ENCODE measurements at places on chromosomes 1 and 21. TPM values are rescaled to one million over a fixed set of nuclear protein-coding genes. Genes with fewer than 3 reads are reported as not detected.

- DNase-seq = no peak
Observed at GRCh38 chr1:53896635-53897229, 2.7 kb downstream of the DIO1 start.

DNA sequence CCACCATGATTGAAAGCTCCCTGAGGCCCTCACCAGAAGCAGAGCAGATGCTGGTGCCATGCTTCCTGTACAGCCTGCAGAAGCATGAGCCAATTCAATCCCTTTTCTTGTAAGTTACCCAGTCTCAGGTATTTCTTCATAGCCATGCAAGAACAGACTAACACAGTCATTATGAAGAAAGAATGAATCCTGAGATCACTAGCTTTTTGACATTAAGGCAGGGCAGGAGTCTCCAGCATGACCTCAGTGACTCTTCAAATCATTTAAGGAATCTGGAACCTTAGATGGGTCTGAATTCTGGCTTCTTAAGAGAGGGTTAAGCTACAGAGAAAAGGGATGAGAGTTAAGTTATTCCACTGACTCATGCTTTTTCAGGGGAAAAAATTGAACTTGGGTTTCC is 79.0 kb downstream of the PTPN14 start:
- DNase-seq = no peak

DNA sequence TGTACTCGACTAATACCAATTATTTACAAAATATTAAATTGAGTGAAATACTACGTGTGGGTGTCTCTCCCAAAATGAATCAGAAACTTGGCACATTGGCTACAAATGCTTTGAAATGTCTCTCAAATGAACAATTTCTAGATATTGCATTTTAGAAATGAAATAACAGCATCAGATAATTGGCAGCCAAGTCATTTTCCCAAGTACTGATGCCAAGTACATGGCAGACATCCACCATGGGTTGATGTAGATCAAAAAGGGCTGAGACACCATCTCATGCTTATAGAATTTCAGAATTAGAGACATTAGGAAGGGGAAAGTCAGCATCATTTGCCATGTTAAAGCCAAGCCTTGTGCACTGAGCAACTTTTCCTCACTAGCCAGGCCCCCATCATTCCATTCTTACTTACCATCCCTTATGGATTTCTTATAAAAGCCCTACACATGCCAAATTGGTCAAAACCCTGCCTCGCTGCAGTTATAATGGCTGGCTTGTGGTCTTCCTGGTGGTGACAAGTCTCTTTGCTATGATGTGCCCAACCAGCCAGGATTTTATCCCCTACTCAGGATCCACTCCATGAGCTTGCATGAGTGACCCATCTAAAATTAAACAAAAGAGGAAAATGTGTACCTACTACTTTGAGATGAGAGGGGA is 73.1 kb downstream of the GREM2 start:
- DNase-seq = no peak

DNA sequence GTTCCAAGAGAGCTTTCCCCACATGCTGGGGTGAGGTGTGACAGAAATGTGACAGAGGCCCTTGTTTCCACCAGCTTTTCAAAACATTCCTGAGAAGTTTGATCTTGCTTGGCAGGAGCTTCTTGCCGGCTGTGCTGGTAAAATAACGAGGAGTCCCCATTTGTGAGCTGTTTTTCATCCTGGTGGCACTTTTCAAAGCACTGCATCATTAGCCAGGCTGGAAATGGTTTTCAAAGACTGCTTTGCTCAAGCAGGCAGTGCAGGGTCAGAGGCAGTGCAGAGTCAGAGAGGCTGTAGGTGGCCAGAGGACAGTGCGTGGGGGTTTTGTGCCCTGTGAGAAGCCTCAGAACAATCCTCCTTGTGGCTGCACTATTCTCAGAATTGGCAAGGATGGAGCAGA is 75.8 kb upstream of the KCNA3 start:
- no peak for DNase-seq

DNA sequence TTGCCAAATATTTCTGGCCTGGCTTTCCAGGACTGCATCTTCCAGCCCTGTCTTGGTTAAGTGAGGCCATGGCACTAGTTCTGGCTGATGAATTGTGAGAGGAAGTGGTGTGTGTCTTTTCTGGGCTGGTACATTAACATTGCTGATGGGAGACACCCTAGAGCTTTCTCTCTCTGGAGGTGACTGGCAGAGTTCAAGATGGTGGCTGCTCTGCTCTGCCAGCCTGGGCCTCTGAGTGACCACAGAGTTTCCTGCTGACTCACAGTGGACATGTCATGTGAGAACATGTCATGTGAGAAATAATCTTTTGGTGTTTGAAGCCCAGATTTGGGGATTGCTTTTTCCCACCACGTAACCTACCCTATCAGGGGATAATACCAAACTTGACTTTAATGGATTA is 218.0 kb upstream of the KIAA0040 start:
- no peak for DNase-seq

- DNase-seq = peak; percentile 60
Observed at GRCh38 chr1:101235696-101236515, 913 bp upstream of the S1PR1 start.

GRCh38 chr1:215900684-215901083 is 333.6 kb downstream of the KCTD3 start:
- no peak for DNase-seq

- no peak for DNase-seq
Observed at GRCh38 chr1:36304521-36304920, 1.6 kb upstream of the SH3D21 start.

DNA sequence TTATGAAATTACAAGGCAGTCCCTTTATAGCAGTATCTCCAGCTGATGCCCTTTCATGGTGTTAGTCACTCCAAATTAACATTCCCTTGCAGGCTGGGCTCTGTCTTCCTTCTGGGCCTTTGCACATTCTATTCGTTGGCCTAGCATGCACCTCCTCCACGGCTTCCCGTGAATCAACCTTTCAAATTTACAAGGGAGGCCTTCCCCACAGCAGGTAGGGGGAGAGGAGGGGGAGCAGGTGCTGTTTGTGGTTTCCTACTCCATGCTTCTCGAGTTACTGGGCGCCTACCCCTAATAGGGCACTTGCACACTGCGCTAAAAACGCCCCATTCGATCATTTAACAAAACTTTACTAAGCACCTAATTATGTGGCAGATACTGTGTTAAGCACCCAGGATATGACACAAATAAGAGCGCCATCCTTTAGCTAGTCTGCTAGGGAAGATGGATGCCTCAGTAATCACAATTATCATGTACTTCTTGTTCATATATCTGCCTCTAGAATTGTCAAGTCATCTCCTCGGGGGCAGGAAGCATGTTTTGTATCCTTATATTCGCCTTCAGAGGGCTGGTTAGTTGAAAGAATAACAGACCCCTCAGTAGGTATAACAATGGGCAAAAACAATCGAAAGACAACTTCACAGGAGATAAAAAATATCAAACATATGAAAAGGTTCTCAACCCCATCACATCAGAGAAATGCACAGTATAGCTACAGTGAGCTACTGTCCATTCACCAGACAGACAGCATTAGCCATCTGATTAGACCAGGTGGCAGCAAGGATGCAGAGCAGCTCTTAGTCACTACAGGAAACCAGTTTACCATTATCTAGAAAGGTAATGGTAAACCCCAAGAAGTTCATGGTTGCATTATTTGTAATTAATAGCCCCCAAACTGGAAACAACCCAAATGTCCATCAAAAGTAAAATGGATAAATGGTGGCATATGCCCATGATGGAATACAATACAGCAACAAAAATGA is 1.7 kb upstream of the ADAR start:
- DNase-seq = peak; percentile 49

GRCh38 chr1:216310776-216311175 is 112.5 kb downstream of the USH2A start:
- no peak for DNase-seq

DNA sequence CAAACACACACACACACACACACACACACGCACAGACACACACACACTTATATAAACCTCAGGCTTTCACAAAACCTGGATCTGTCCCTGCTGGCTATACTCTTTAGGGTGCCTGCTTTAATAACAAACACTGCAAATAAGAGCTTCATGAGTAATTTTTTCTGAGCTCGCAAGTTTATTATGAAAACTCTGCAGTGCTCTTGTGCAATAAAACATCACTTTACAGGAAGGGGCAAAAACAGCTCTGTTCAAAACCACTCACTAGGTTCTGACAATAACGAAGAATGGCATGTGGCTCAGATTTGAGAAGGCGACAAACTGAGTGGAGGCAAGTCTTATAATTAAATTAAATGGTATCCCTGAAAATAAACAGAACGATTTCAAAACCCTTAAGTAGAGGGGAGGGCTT is 42.6 kb upstream of the CTPS1 start:
- no peak for DNase-seq

DNA sequence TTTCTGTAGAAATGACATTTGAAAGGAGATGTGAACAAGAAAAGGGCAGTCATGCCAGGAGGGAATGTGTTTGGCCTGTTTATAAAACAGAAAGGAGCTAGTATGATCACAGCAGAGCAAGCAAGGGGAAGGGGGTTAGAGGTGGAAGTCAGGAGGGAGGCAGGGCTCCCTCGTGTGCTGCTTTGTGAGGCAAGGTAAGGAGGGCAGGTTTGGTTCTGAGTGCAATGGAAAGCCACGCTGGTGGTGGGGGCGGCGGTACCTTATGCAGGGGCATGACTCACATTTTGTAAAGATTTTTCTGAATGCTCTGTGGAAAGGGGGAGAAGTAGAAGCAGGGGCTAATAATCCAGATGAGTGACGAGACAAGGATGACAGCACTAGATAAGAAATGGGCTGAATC is 197.5 kb upstream of the C8B start:
- DNase-seq = no peak

GRCh38 chr1:169105087-169105433 is 1.4 kb upstream of the ATP1B1 start:
- no peak for DNase-seq

GRCh38 chr21:31957631-31958030 is 84.8 kb downstream of the HUNK start:
- no peak for DNase-seq

DNA sequence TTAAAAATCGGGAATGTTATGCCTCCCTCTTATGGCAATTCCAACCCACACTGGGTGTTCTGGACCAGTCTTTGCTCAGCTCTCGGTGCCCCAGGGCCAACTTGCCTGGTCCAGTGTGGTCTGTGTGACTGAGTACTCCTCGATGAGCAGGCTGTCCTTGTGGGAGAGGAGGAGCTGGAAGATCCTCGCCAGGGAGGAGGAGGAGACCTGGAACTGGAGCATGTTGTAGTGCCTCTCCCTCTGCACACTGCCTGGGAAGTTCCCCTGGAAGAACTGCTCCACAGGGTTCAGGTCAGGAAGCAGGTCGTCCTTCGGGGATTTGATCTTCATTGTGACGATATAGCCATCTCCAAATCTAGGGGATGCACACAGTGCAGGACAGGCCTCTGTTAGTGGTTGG is 88.5 kb upstream of the GCLM start:
- DNase-seq = no peak

GRCh38 chr1:29451368-29451892 is 215.1 kb downstream of the PTPRU start:
- DNase-seq = no peak

- DNase-seq = no peak
Observed at GRCh38 chr1:8497210-8497819, 179.4 kb downstream of the SLC45A1 start.

GRCh38 chr1:99264201-99265021 is at the start of gene PLPPR4:
PLPPR4 (plus strand) TSS chr1:99264492; CDS start chr1:99264594, 102 bp downstream.
- DNase-seq = no peak

- peak; percentile 88 for DNase-seq
Observed at GRCh38 chr21:31558962-31559367, 100.5 kb upstream of the SOD1 start.

- DNase-seq = no peak
Observed at GRCh38 chr21:37915941-37916309, 332 bp downstream of the KCNJ6 start.

DNA sequence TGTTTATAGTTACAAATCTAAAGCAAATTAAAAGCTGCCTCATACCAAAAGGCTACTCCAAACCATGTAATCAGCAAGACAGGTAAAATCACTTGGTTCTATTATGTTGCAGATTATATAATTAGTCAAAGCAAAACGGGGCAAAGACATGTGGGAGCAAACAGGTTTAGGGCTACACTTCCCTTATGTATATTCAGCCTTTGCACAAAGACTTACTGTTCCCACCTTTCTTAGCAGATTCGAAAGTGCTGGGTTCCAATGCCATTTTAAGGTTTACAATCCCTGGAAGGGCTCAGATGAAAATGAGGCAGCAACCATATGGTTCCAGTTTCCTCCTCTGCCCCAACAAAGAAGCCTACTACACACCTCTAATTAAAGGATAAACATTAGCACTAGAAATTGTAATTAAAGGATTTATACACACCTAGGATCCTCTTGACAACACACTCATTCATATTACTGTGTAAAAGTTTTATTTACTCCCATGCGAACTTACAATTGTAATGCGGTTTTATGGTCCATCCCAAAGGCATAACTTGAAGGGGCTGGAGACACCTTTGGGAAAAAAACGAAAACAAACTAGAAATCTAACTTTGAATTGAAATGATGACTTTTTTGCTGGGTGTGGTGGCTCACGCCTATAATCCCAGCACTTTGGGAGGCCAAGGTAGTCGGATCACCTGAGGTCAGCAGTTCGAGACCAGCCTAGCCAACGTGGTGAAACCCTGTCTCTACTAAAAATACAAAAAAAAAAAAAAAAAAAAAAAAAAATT is 117.3 kb upstream of the PKN2 start:
- no peak for DNase-seq

DNA sequence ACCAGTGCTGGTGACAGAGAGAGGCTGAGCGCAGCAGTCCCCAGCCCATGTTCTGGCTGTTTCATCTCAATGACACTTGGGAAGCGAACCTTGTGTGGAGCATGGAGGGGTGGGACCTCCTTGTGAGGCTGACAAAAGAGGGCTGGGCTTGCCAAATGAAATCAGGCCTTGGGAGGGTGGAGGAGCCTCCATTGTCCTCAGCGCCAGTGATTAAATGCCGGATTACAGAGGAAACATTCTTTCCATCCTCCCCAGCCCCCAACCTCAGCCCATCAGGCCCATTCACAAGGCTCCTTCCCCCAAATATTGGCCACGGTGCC is 63.3 kb upstream of the PAXBP1 start:
- DNase-seq = no peak

- no peak for DNase-seq
Observed at GRCh38 chr1:27624467-27625178, 10.4 kb downstream of the FGR start.

- DNase-seq = no peak
Observed at GRCh38 chr1:53430779-53431178, 28.4 kb upstream of the DMRTB1 start.

DNA sequence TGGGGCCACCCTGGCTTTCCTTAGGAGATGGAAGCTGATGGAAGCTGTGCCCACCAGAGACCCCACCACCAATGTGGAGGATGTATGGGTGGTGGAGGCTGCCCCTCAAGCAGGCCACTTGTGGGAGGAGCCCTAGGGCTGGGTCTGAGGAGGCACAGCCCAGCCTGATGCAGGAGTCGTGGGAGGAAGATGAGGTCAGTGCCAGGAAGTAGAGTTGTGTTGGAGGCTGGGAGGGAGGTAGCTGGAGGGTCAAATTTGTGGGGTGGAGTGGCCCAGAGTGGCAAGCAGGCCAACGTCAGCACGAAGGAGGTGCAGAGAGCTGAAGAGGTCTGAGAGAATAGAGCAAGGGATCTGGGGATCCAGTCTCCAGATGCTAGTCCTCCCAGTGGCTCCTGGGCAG is 119.0 kb upstream of the USP24 start:
- no peak for DNase-seq

LIN28A gene
- 0.57 TPM for total RNA-seq

PLA2G2C gene
- not detected for total RNA-seq

AUNIP gene
- 4.1 TPM for total RNA-seq

TDRD10 gene
- not detected for total RNA-seq

CD247 gene
- total RNA-seq = 93.5 TPM

FCRL5 gene
- total RNA-seq = not detected

BATF3 gene
- 54.2 TPM for total RNA-seq

LRRN2 gene
- total RNA-seq = not detected

IGSF9 gene
- 0.16 TPM for total RNA-seq

PPIAL4G gene
- not detected for total RNA-seq

RNF186 gene
- not detected for total RNA-seq
